ENCODE measurements at places on chromosomes 1 and 21.

- no peak for DNase-seq
These were observed 10.5 kb upstream of the LRRC52 start for GRCh38 chr1:165533254-165533653.

DNA sequence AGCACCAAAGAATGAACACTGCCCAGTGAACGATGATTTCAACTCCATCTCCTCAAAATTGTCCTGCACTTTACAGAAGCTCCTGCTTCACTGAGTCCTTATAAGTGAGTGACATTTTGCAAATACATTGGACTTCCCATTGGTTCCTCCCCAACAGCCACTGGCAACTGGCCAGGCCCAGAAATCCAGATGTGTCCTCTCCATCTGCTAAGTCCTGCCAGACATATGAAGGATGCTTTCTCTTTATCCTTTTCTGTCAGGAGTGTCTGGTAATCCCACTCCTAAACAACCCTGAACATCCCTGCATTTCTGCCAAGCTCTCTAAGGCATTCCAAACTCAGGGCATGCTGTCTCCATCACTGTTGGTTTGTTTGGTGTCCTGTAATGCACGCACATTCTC lies 271.8 kb downstream of the RRAGC start:
- DNase-seq, result no peak

DNA sequence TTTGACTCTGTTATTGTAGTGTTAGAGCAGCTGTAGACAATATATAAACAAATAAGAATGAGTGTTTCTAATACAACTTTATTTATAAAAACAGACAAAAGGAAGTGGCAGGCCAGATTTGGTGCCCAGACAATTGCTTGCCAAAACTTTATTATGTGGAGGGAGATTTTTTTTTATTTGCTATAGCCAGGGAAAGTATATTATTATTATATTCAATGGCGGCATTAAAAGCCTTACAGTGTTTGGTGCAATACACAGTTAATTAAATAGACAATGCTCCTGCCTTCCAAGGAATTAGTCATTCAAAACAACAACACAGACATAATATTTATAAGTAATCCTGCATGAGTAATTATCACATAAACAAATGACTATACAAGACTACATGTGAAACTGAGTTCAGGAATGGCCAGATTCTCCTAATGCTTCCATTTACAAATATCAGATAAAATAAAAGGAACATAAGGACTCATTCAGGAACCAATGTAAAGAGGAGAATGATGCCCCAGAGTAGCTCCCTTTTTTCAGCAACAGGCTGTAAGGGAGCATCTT lies 10.6 kb upstream of the RC3H1 start:
- no peak for DNase-seq

DNA sequence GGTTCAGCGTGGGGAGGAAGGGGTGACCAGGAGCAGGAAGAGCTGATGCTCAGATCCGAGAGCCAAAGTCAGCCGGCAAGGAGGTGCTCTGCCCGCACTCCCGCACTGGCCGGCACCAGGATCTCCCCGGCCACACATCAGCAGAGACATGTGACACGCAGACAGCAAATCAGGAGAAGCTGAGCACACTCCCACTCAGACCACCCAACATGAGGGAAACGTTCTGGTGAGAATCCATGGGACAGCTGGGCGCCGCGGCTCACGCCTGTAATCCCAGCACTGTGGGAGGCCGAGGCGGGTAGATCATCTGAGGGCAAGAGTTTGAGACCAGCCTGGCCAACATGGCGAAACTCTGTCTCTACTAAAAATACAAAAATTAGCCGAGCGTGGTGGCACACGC lies 18.6 kb upstream of the PTTG1IP start:
- DNase-seq, result no peak

DNA sequence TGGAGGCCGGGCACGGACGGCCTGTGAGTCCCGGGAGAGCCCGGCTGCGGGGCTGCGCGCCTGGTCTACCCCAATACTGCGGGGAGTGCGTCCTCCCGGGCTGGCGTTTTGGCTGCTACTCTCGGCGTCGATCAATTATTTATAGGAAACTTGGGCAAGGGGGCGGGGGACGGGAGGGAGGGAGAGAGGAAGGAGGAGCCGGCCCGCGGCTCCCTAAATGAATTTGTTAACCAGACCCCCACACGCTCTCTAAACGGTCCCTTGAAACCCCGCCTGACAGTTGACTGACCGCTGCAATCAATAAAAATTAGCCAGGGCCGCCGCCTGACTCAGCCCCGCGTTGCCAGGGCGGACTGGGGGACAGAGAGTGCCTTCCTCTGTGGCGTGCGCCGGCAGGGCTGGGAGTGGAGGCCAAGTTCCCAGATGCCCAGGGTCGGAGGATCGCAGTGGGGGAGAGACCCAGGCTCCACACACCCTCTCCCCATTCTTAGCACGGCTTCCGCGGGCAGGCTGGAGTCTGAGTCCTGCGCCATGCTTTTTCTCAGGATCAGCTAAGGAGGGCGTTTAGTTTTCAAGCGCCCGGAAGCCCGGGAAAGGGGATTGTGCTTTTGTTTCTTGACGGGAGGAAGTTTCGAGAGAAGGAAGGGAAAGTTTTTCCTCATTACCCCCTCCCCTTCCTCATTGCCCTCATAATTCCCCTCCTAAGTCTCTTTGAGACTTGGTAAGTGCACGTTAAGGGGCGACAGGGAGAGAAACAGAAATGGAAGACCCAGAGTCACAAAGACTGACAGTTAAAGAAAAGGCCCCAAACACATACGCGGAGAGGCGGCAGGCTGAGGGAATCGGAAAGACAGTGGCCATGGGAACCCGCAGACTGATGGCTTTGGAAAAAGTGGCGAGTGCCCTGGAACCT lies 6.2 kb downstream of the PAX7 start:
- no peak for DNase-seq

DNA sequence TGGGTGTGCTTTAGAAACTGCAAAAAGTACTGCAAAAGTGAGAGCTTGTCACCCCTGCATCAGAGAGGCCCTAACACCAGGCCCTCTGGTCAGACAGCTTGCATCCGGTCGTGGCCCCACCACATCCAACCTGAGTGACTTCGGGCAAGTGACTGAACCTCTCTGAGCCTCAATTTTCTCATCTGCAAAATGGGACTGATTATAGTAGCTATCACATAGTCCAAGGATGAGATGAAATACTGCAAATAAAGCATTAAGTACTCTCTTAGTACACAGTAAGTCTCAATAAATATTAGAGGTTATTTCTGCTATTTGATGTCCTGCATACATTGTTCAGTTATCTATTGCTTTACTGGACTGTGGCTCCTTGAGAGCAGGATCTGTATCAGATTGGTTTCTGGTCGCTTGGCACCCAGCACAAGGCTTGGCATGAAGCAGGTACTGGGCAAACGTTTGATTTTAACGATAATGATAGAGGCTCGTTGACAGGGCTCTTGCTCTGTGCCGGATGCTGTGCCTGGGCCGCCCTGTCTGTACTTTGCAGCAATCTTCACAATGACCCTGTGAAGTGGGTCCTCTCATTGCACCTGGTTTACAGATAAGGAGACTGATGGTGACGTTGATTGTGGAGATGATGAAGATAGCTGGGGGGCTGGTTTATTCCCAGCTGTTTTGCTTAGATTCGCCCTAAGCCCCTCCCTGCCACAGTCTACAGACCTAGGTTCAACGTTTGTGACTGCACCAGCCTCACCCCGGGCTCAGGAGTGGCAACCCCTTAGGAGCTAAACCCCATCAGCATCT lies 43.6 kb downstream of the RAP1GAP start:
- no peak for DNase-seq

- DNase-seq, result no peak
These were observed 36.0 kb downstream of the LACTBL1 start for GRCh38 chr1:22936681-22937080.

- no peak for DNase-seq
These were observed 61.6 kb upstream of the RUNX3 start for GRCh38 chr1:24991697-24992096.

DNA sequence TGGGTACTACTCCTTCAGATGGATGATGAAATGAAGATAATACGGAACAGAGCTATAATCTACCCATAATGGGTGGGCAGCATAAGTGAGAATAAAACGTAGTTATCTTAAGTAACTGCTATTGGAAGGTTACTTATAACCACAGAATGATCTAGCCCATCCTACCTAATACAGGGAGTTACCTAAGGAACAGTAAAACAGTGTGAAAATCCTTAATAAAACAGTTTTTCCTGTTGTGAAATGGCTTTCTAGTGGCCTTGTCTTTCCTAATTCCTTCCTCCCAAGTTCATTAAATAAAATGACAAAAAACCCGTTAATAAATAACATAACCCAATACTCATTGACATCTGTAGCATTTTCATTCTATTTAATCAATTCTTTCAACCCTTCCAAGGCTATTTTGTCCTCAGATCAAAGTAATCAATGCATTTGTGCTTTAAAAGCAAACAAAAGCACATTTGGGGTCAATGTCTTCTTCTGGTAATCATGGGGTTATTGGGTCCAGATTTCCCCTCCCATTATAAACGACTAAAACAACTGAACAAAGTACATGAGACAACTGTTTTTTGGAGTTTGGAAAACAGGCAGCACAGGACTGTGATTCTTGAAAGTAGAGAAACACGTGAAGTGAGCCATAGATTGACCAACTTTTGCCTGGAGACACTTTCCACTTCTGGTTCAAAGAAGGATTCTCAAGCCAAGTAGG lies 42.0 kb downstream of the PAPPA2 start:
- no peak for DNase-seq

GRCh38 chr1:14724246-14724645 lies 125.8 kb downstream of the KAZN start:
- DNase-seq, result no peak

DNA sequence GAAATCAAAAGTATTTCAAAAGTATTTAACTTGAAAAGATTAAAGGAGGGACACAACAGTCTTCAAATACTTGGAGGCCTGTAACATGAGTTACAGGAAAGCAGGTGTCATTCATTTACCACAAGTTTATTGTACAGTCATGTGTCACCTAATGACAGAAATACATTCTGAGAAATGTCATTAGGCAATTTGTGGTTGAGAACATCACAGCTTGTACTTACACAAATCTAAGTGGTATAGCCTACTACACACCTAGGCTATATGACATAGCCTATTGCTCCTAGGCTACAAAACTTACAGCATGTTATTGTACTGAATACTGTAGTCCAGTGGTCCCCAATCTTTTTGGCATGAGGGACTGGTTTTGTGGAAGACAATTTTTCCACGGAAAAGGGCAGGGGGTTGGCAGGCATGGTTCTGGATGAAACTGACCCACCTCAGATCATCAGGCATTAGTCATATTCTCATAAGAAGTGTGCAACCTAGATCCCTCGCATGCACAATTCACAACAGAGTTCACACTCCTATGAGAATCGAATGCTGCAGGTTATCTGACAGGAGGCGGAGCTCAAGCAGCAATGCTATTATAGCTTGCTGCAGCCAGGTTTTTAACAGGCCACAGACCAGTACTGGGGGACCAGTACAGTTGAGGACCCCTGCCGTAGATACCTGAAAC lies 25.0 kb upstream of the PHTF1 start:
- no peak for DNase-seq

DNA sequence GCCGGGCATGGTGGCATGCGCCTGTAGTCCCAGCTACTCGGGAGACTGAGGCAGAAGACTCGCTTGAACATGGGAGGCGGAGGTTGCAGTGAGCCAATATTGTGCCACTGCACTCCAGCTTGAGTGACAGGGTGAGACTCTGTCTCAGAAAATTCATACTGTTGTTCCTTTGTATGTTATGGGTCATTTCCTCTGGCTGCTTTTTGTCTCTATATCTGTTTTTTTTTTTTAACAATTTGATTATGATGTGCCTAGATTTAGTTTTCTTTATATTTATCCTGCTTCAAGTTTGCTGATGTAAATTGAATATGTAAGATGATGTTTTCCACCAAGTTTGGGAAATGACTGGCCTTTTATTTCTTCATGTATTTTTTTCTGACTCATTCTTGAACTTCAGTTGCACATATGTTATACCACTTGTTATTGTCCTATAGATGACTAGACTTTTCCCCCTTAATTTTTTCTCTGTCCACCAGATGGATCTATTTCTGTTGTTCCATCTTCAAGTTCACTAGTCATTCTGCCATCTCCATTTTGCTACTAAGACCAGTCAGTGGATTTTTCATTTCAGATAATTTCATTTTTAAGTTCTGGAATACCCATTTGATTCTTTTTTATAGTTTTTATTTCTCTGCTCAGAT lies 173.5 kb downstream of the GALNT2 start:
- DNase-seq, result no peak

DNA sequence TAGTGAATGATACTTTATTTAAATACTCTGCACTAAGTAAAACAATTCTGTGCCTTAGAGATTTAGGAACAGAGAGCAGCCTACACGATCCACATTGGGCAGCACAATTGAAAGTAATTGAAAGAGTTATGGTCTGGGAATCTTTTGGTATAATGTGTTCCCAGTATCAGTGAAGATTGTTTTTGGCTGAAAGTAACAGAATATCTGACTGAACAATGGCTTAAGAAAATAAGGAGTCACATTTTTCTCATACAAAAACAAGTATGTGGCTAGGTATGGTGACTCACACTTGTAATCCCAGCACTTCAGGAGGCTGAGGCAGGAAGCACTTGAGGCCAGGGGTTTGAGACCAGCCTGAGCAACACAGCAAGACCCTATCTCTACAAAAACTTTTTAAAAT lies 306.2 kb downstream of the NFIA start:
- DNase-seq, result no peak

DNA sequence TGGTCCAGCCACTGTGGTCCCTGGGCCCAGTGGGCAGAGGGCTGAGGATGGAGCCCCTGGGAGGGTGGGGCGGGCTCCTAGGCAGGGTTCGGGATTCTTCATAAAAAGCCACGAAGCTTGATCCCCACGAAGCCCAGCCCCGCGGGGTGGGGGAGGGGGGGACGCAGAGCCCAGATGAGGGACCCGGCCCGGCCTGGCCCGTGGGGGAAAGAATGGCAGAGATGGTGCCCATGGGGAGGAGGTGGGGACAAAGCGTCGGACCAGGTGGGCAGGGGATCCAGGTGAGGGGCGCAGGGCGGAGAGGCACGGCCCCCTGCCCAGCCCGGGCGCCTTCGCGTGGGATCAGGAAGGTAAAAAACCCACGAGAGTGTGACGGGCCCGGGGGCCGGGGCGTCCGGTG lies 6.0 kb upstream of the SMIM12 start:
- DNase-seq, result no peak

GRCh38 chr1:198543670-198544260 lies 3.3 kb upstream of the ATP6V1G3 start:
- no peak for DNase-seq

- no peak for DNase-seq
These were observed 129.6 kb downstream of the CLEC20A start for GRCh38 chr1:178367151-178367550.

DNA sequence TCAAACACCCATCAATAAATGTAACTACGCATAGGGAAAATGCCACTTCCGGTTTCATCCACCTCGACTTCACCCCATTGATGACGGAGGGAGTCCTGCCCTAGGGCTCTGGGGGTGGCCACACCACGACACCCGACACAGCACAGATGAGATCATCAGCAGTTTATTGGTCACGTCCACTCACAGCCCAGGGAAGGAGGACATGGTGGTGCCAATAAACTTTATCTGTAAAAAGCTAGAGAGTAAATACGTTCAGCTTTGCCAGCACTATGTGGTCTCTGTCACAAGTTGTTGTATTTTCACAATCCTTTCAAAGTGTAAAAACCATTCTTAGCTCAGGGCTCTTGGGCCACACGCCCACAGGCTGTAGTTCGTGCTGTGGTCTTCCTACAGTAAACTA lies 16.3 kb downstream of the SETD4 start:
- DNase-seq, result no peak
